ENCODE measurements at places on chromosomes 12 and 14.

- no peak for DNase-seq
These were observed 1.2 kb downstream of the ULK1 start for GRCh38 chr12:131895640-131896079.

DNA sequence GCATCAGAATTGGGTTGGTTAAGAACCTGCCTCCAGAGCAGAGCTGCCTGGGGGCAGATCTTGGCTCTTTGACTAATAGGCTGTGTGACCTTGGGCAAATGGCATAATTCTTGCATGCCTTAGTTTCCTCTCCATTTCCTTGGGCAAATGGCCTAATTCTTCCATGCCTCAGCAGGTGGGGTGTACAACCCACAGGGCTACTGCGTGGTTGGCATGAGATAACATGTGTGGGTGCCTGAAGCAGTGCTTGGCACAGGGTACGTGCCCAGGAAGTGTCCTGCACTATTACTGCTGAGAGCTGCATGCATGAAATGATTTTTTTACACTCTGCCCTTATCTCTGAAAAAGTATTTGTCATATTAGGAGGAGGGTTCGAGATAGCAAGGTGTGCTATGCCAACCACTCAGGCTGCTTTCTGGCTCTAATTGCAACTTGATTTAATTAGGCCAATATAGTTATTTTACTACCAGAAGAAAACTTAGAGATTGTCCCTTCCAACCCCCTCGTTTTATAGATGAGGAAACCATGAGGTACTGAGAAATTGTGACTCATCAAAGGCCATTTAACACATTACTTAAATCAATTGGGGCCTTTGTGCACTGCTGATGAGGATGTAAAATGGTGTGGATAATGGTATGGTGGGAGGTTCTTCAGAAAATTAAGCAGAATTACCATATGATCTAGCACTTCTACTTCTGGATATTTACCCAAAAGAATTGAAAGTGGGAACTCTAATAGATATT is 161.6 kb upstream of the HIF1A start:
- DNase-seq: no peak

DNA sequence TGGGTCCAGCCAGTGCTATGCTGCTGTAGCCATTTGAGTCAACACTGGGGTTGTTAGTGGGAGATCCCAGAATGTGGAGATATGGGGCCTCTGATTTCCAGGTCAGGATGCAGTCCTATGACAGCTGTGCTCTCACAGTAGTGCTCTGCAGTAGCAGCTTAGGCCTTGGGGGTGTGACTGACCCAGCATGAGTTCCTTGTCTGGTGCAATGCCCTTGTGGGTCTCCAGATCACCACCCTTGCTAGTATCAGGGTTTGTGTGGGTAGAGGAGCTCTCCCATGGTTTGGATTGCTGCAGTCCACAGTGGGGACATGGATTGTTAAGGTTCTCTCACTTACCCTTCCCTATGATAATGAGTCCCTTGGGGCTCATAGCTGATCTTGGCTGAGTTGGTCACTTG is 113.7 kb downstream of the RAD51B start:
- DNase-seq: no peak

GRCh38 chr14:44286201-44286600 is 220.9 kb downstream of the FSCB start:
- no peak for DNase-seq

All from central memory CD8-positive, alpha-beta T cell (primary cell).